ENCODE measurements at places on chromosomes 2 and 18.

DNA sequence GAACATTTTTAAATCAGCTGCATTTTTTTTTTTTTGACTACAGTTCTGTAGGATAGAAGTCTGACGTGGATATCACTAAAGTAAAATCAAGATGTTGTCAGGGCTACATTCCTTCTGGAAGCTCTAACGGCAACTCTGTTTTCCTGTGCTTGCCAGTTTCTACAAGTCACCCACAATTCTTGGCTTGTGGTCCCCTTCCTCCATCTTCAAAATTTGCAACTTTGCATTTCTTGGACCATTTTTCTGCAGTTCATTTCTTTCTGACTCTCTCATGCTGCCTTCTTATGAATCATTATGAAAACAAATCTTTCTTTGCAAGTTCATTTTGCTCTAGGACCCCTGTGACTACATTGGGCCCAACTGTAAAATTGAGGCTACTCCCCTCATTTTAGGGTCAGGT is 367.9 kb downstream of the DSC3 start:
- no peak for DNase-seq

DNA sequence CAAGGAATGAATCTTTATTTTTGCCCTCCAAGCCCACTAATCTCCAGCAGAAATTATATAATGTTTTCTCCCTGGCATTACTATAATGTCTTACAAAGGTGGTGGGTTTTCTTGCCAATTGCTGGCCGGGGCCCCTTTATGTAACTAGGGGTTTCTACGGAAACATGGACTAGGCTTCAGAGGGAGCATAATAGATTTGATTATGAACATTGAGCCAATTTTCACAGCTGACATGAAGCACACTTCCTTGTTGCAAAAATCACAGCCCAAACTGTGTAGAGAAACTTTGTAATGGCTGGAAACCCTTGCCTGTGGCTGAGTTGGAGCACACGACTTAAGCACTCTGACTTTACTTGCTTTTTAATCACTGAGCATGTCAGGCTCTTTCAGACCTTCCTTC is 3.8 kb upstream of the CYRIA start:
- DNase-seq, result no peak

- DNase-seq, result no peak
Measured at GRCh38 chr2:117555965-117556364, 258.5 kb upstream of the DDX18 start.

- DNase-seq, result no peak
Measured at GRCh38 chr2:122681626-122682025, 926.2 kb downstream of the TSN start.

DNA sequence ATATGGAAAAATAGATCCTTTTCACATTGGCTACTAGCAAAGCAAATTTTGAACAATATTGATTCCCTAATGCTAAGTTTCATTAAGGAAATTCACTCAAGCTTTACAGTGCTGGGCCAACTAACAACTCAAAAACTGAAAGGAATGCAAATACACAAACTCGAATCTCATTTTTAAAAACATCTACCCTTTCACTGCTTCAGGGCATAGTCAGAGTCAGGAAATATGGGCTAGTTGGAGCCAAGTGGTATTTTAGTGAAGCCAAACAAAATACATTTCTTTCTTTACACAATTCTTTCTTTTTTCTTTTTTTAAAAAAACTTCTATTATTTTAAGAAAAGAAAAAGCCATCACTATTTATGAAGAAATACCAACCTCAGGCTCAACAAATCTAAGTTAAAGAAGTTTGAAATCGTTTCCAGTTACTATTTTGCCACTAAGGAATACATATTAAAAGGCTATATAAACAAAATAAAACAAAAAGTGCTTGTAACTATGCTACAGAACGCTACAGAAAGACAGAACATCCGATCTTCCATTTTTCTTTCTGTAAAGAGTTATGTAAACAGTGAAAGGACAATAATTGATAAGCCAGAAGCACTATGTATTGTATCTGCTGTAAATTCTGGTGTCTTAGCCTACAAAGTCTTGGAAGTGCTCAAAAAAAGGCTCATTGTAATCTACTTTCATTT is 113.6 kb upstream of the STK17B start:
- DNase-seq, result no peak

DNA sequence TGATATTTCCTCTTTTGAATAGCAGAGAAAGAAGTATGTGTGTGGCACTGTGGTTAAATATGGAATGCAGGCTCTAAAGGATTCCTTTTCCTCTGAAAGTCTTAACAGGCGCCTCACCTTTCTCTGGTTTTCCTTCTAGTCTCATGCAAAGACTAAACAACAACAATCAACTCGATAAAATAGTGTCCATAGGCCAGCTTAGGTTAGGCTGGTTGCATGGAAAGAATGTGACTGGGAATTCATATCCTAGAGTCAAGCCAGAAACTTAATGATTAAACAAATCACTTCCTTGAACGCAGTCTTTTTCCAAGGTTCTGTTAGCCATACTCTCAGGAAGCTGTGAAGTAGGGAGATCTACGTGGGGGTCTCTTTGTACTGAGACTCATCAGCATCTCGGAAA is 800.8 kb upstream of the ID2 start:
- no peak for DNase-seq

- DNase-seq, result no peak
Measured at GRCh38 chr18:10041180-10041579, 127.4 kb downstream of the VAPA start.

GRCh38 chr2:158095269-158095668 is 6.4 kb upstream of the UPP2 start:
- no peak for DNase-seq

DNA sequence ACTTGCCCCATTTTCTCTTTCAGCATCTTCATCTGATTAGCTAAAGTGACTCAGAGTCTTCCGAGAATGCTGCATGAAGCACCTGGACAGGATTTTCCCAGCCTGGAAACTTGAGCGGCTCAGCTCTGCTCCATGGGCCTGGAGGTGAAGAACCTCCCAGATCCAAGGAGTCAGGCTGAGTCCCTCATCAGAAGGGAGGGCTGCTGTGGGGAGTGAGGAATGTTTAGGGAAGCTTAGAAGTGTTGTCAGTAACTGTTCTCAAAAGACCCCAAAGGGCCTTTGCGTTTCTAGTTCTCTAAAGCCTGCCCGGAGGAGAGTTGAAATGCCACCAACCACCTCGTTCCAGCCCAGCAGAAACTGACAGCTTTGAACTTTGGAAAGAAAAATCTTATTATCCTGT is 157.1 kb downstream of the CLIP4 start:
- DNase-seq, result no peak

GRCh38 chr2:218927422-218927821 is 32.0 kb upstream of the CDK5R2 start:
- peak; percentile 37 for DNase-seq

- peak; percentile 63 for DNase-seq
Measured at GRCh38 chr2:46010925-46011490, 286.2 kb upstream of the EPAS1 start.

GRCh38 chr2:23940718-23941620 is 706 bp downstream of the UBXN2A start:
- peak; percentile 38 for DNase-seq

- DNase-seq, result no peak
Measured at GRCh38 chr2:152243761-152244640, 68.4 kb upstream of the STAM2 start.

- no peak for DNase-seq
Measured at GRCh38 chr2:230343747-230344146, 16.8 kb downstream of the SP140L start.

GRCh38 chr18:44747157-44747556 is 66.5 kb downstream of the SETBP1 start:
- no peak for DNase-seq

GRCh38 chr2:238413368-238413767 is 13.4 kb upstream of the ASB1 start:
- DNase-seq, result no peak

DNA sequence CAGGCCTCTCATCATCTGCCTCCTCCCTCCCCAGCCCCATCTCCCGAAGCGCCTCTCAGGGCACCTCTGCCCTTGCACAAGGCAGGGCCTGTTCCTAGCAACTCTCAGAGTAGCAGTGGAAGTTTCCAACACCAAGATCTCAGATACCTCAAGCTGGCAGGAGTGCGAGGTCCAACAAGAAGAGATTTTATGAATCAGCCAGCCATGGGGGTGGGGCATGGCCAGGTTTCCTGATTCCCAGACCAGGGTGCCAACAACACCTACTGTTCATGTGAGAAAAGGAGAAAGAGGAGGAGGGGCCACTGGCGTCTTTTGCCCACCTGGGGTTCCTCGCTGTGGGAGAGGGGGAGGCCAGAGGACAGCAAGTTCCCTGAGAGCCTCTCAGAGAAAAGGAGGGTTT is 6.6 kb upstream of the STEAP3 start:
- DNase-seq, result no peak

- no peak for DNase-seq
Measured at GRCh38 chr18:32968248-32968647, 195.4 kb upstream of the KLHL14 start.

DNA sequence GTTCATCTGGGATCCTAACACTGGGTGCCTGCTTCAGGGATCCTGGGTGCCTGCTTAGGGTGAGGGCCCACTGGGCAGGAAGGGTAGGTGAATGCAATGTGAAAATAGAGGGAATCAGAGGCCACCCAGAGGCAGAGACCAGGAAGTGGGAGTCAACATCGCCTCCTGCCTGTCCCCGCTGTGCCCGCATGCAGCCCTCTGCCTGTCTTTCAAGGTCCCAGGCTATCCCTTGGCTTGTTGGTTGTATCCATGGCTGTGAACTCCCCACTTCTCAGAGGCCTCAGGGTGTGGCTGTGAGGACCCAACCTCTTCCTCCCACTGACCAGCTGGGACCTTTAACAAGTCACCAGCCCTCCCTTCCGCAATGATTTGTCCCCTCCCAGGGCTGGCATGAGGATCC is 26.5 kb downstream of the PSD4 start:
- no peak for DNase-seq

- peak; percentile 61 for DNase-seq
Measured at GRCh38 chr2:149768320-149768799, 180.8 kb upstream of the MMADHC start.

- DNase-seq, result no peak
Measured at GRCh38 chr18:77316008-77316407, 66.4 kb downstream of the GALR1 start.

DNA sequence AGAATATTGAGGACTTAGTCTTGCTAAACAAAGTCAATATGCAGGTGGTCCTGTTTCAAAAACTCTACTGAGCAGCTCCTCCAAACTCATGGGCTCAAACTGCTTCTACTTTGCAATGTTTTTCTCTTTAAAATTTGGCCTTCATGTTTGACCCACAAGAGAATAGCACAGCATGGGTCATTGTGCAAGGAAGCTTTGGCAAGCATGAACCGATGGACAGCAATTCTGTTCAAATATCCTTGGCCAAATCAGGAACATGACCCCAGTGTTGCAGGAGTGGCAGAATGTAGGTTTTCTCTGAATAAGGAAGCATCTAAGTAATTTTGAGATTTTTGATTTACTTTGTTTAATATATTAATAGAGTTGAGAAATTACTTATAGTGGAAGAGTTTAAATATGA is 477.9 kb downstream of the KCNJ3 start:
- DNase-seq, result no peak

DNA sequence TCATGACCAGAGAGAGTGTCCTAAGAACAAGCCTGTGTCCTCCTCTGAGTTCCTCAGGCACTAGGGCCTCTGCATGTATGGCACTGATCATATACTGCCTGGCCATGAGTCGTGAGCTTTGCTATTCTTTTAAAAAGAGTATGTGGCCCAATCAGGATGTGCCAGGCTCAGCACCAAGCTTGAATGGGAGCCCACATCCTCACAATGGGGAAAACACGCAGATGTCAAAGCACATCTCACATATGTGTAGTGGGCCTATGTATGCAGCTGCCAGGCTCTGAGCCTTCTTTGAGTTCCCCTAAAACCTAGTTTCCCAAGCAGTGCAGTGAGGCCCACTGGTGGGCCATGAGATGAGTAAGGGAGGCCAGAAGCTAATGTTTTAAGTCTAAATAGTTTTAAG is 69.9 kb upstream of the SLC1A4 start:
- no peak for DNase-seq

- no peak for DNase-seq
Measured at GRCh38 chr18:78295262-78295661, 684.4 kb upstream of the SALL3 start.

DNA sequence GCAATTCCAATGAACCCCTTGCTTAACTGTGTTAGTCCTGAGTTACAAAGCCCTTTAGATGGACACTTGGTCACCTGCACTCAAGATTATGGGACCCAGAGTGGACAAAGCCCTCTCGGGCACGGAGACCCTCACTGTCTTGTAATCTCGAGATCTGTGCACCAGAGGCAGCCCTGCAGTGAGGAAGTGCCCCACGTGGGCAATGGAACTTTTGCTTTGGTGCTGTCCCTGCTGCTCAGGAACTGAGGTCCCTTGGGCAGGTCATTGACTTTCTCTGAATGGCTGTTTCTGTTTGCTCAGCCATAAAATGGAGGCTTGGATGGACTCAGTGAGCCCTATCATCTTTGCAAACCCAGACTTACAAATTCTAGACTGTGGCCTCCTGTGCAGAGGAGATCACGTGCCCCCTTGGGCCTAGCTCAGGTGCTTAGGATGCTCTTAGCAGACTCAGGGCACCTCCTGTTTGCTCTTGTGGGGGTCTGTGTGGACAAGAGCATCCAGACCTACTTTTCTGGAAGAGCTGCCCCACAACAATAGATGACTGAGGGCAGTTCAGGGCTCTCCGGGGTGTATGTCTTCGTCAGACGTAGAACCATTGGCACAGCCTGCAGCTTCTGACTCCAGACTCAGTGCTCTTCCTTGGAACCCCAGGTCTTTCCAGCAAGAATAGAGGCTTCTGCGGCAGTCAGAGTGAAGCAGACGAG is 94.5 kb upstream of the HS6ST1 start:
- no peak for DNase-seq

DNA sequence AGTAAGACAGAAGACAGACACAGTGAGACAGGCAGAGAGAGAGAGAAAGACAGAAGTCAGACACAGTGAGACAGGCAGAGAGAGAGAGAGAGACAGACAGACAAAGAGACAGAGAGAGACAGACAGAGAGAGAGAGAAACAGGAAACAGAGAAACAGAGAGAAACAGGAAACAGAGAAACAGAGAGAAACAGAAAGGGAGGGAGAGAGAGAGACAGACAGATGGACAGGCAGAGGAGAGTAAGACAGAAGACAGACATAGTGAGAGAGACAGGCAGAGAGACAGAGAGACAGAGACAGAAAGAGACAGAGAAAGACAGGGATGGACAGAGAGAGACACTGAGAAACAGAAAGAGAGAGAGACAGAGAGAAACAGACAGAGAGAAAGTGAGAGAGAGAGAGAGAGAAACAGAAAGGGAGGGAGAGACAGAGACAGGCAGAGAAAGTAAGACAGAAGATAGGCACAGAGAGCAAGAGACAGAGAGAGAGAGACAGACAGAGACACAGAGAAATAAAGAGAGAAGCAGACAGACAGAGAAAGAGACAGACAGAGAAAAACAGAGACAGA is 109.3 kb upstream of the ANKRD30BL start:
- no peak for DNase-seq

- no peak for DNase-seq
Measured at GRCh38 chr2:72138921-72139381, 8.7 kb downstream of the CYP26B1 start.

- no peak for DNase-seq
Measured at GRCh38 chr2:121688820-121689219, 39.6 kb upstream of the CLASP1 start.

DNA sequence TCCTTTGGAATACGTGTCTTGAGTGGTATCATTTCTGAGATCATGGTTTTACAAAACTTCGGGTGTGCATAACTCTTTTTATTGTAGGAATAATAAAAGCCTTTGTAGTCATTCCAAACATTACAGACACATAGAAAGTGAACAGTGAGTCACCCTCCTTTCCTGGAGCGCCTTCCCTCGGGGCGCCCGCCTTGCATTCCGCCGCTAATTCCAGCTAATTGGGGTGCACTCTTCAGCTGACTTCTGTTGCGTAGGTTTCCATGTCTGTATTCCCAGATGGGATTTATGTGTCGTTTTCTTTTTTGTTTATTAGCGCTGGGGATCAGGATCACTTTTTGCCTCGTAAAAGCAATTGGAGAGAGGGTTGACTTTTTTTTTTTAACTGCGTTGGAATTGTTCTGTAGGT is 18.7 kb downstream of the SH3BP4 start:
- no peak for DNase-seq

Data from DMS79 treated with DMSO at 0.1 percent for 48 hours (cell line).